ENCODE measurements at places on chromosomes 11 and 22. TPM values are rescaled to one million over a fixed set of nuclear protein-coding genes. Genes with fewer than 3 reads are reported as not detected.
A peak's percentile ranks its signal among the peaks of the same experiment; 100 is the strongest.

- H3K4me1 ChIP-seq, result no peaks in the 10 kb centered on the region
- H3K27ac ChIP-seq, result no peak overlapping the region
- no peak overlapping the region for H3K4me3 ChIP-seq
- no peaks in the 10 kb centered on the region for H3K27me3 ChIP-seq
These were observed 268.1 kb upstream of the ISX start for GRCh38 chr22:34797826-34798225.

DNA sequence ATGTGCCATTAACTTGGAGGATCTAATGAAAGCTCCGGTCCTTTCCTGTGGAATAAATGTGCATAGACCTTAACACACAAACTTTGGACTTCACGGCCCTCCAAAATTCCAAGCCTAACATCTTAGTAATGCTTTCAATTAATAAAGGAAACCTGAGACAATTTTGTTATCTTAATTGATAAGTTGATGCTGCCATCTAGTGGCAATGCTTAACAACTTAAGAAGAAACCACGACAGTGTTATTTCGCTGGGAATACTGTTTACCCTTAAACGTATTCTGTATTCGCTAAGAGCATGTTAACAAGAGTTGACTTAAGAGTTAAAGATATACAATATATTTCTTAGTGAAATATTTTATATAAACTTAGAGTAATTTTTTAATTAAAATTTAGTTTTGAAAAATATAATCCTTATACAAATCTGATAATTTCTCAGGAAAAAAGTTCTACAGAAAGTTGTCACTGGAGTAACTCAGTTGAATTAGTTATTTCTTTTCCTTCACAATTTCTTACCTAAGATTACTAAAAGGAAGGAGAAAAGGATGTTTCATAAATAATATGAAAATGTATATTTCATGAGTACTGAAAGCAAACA is 35.0 kb upstream of the OR9G4 start:
- no peak for DNase-seq
- no peak overlapping the region for H3K4me3 ChIP-seq
- no peaks in the 10 kb centered on the region for H3K27me3 ChIP-seq
- H3K27ac ChIP-seq, result no peak overlapping the region

DNA sequence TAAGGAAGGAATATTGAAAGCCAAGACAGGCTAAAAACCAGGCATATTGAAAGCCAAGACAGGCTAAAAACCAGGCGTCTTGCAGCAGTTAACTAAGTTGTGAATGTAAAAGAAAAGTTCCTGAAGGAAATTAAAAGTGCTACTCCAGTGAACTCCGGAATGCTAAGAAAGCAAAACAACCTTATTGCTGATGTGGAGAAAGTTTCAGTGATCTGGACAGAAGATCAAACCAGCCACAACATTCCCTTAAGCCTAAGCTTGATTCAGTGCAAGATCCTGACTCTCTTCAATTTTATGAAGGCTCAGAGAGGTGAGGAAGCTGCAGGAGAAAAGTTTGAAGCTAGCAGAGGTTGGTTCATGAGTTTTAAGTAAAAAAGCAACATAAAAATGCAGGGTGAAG is 51.4 kb downstream of the PACS1 start:
- H3K4me3 ChIP-seq, result no peak overlapping the region
- no peaks in the 10 kb centered on the region for H3K27me3 ChIP-seq

DNA sequence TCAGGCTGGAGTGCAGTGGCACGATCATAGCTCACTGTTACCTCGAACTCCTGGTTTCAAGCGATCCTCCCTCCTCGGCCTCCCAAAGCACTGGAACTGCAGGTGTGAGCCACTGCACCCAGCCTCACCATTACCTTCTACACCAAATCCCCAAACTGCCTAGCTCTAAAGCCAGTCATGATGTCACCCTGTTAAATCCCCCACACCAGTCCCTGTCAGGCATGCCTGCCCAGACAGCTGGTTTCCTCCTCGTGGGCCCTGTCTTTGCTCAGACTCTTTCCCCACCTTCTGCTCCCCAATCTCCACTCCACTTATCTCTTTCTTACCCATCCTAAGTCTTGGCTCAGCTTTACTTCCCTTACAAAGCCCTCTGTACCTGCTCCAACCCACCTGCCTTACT is 12.5 kb upstream of the EXPH5 start:
- no peaks in the 10 kb centered on the region for H3K27me3 ChIP-seq
- no peak overlapping the region for H3K27ac ChIP-seq
- H3K36me3 ChIP-seq, result no peaks in the 10 kb centered on the region
- no peaks in the 10 kb centered on the region for H3K4me1 ChIP-seq
- no peak for DNase-seq

- peaks cover 11% of the 10 kb centered on the region for H3K36me3 ChIP-seq
- H3K27me3 ChIP-seq, result no peaks in the 10 kb centered on the region
- H3K4me1 ChIP-seq, result peaks cover 44% of the 10 kb centered on the region
- DNase-seq, result no peak
- peak overlapping the region; percentile 57 for H3K27ac ChIP-seq
These were observed 9.8 kb downstream of the TOLLIP start for GRCh38 chr11:1299621-1300020.

SHANK3 gene
- 8.2 TPM for total RNA-seq
